ENCODE measurements at places on chromosomes 6 and 20.

GRCh38 chr6:14406614-14407331, 289.2 kb downstream of the CD83 start:
- no peak for DNase-seq

GRCh38 chr6:79672631-79673111, 41.5 kb downstream of the SH3BGRL2 start:
- no peak for DNase-seq

GRCh38 chr6:138600726-138601125, 101.4 kb upstream of the NHSL1 start:
- DNase-seq: no peak

- DNase-seq: no peak
Measured at GRCh38 chr6:73955800-73956199, 259.8 kb downstream of the CD109 start.

GRCh38 chr6:129671442-129672340, 38.3 kb downstream of the ARHGAP18 start:
- DNase-seq: peak; percentile 38

DNA sequence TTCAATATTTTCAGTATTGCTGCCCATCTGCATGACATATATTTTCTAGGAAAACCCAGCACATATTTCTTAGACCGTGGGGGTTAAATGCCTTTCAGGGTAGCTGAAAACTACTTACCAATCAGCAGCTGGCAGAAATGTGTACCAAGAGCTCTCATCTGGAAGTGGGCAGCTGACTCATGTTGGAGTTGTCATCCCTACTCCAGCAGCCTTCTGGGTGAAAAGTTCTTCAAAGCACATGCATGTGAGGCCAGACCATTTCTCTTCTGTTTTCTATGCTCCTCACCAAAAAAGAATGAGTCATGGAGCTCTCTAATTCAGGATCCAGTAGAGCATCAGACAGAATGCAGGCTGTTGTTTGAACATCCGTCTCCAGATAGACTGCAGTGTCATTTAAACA, 135.5 kb downstream of the PAX1 start:
- no peak for DNase-seq

DNA sequence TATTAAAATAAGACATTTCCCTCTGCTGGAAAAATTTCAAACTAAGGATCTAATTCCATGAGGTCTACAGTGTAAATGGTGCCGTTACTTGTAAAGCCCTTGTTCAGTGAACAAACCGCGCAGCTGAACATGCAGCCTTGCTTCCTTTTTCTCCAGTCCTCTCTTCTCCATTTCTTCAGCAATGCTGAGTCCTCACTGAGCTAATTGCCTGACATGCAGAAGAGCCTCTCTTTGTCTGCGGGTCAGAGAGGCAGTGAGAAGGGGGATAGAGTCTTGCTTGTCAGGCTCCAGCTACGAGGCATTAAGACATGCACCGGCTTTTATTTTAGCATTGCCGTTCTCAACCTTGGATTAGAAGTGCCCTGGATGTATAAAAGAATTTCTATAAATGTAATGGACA, 25.7 kb downstream of the ZDHHC14 start:
- no peak for DNase-seq

DNA sequence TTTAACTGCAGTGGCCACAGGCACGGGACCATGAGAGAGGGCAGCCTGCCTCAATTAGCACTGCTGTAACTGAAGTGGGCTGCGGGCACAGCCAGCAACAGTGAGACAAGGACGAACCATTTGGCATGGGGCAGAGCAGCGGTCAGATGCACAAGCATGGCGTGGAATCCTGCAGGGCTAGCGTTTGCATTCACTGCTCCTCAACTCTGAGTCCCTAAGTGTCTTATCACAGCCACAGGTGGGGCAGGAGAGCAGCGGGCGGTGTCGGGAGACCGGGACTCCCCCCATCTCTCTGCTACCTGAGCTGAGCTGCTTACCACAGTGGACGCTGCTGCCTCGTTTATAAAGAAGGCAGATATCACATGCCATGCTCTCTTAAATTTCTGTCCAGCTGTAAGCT, 31.3 kb upstream of the PDE10A start:
- no peak for DNase-seq

DNA sequence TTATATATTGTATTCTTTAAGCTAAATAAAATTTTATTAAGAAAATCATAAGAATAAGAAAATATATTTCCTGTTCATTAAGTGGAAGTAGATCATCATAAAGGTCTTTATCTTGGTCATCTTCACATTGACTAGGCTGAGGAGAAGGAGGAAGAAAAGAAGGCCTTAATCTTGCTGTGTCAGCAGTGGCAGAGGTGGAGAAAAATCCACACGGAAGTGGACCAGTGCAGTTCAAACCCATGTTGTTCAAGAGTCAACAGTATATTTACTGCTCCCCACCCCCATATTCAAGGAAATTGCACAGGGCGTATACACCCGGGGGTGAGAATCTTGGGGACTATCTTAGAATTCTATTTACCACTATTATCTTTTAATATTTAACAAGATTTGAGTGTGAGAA, 178.6 kb upstream of the SCGN start:
- no peak for DNase-seq

GRCh38 chr20:56857950-56858349, 228.8 kb downstream of the TFAP2C start:
- no peak for DNase-seq
